ENCODE measurements at places on chromosomes 6 and 20.

- no peak for DNase-seq
Observed at GRCh38 chr20:20432618-20433286, 64.8 kb downstream of the INSM1 start.

DNA sequence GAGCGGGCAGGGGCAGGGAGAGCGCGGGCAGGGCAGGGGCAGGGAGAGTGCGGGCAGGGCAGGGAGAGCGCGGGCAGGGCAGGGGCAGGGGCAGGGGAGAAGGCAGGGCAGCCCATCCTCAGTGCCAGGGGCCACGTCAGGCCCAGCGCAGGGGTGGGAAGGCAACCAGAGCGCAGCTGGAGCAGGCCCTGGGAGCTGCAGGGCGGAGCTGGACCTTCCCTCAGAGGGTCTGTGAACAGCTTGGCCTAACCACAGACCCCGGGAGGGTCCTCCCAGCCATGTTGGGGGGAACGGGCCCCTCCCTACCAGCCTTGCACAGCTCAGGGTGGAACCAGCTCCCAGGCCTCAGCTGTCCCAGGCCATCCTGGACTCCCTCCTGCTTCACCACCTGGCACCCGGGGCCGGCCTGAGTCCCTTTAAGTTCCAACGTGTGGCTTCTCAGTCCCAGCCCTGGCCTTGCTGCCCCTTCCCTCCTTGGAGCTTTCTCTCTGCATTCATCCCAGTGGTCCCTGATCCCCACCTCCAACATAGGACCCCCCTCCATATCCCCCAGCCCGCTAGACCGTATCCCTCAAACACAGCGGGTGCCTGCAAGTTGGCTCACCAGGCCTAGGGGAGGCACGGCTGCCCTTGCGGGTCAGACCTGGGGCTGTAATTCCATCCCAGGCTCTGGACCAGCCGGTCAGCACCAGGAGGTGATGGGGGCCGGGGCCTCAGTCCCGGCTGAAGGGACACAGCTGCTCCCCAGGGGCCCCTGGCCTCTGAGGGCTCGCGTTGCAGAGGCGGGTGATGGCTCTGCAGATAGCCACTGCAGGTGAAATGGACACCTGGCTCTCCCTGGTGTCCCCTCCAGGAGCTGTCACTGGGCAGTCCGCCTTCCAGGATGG, 5.6 kb upstream of the ZBTB46 start:
- no peak for DNase-seq

GRCh38 chr6:100810015-100810414, 71.1 kb downstream of the ASCC3 start:
- no peak for DNase-seq

DNA sequence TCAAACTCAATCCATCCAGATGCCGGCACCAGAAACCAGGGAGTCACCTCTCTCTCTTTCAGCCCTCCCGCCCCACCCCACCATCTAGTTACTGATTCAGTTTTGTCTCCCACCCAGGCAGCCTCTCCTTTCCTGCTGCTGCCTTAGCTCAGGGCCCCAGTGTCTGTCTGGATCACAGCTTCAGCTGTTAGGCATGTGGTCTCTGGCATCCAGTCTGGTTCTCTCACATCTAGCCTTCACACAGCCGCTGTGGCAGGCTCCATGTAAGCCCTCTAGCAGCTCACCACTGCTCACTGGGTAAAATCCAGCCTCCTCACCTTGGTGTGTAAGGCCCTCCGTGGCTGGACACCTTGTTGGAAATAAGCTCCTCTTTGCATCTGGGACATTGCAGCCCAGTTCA, 21.3 kb downstream of the AARS2 start:
- no peak for DNase-seq

DNA sequence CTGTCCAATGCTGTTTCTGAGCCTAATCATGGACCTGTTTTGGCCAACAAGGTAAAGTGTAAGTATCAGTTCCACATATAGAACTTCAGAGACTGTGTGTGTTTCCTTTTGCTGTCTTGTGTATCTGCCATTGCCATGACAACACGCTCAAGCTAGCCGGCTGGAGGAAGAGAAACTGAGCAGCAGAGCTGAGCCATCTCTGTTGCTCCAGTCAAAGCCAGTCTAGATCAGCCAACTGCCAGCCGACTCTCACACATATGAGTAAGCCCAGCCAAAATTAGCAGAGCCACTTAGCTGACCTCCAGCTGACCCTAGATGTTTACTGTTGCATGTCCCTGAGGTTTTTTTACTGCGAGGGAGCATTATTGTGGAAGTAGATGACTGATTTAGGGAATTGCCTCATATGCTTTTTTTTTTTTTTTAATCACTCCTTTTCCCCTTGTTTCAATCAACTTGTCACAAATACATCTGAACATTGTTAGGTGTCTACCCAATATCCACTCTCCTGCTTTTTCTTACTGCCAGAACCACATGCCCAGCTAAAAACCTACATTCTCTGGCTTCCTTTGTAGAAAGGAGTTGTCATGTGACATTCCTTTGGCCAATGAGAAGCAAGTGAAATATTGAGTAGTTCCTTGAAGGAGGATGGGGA, 304.3 kb upstream of the SUPT3H start:
- no peak for DNase-seq

GRCh38 chr6:12509060-12509459, 207.5 kb upstream of the PHACTR1 start:
- no peak for DNase-seq

DNA sequence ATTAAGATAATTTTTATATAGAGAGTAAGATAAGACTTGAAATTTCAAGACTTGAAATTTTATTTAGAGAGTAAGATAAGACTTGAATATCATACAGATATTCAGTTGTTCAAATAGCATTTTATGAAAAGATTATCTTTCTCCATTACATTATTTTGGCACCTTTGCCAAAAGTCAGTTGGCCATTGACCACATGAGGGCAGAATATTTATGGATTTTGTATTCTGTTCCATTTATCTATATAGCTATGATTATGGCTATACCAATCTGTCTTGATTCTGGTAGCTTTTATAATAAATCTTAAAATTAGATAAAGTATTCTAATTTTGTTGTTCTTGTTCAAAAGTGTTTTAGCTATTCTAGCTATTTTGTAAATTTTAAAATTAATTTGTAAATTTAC, 537.9 kb upstream of the GJE1 start:
- DNase-seq, result no peak

DNA sequence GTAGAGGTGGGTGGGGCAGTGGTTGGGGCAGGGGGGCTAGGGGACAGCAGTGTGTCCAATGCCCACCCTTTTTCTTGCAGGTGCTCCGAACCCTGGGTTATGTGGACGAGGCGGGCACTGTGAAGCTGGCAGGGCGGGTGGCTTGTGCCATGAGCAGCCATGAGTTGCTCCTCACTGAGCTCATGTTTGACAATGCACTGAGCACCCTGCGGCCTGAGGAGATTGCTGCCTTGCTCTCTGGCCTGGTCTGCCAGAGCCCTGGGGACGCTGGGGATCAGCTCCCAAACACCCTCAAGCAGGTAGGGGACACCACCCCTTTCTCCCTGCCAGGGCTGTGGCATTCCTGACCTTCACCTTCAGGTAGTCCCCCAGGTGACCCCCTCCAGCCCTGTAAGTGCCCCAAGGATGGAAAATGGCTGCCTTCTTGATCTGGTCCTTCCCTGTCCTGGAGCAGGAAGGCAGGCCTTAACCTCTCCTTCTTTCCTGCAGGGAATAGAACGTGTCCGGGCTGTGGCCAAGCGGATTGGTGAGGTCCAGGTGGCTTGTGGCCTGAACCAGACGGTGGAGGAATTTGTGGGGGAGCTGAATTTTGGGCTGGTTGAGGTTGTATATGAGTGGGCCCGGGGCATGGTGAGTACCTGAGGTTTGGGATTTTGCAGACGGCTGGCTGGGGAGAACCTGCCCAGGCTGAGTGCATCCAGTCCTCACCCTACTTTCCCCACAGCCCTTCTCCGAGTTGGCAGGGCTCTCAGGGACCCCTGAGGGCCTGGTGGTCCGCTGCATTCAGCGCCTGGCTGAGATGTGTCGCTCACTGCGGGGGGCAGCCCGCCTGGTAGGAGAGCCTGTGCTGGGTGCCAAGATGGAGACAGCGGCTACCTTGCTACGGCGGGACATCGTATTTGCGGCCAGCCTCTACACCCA, 2.9 kb downstream of the DXO start:
- no peak for DNase-seq

- no peak for DNase-seq
Observed at GRCh38 chr20:6940048-6940447, 172.6 kb downstream of the BMP2 start.

Measured in fibroblast of skin of left biceps (primary cell).